ENCODE measurements at places on chromosomes 5 and 9.

- DNase-seq: no peak
These were observed 280.2 kb downstream of the CDH12 start for GRCh38 chr5:22572941-22573340.

- DNase-seq: no peak
These were observed 963.0 kb upstream of the DMAC1 start for GRCh38 chr9:8762479-8763085.

DNA sequence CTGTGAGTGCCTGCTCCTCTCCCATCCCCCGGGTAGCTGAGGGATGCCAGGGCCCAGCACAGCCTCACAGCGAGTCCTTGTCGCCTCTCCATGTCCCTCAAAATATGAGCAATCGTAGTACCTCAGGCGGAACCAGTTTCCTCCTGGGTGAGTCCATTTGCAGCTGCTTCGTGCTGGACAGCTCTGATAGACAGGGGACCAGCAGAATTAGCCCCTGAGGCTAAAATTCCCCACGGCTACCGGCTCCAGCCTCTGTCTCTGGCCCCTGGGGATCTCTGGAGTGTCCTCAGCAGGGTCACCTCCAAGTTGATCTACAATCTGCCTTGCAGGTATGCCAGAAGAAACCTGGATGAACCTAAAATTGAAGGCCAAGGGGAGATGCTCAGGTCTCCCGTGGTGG is 115.8 kb upstream of the FBXL7 start:
- DNase-seq: no peak

DNA sequence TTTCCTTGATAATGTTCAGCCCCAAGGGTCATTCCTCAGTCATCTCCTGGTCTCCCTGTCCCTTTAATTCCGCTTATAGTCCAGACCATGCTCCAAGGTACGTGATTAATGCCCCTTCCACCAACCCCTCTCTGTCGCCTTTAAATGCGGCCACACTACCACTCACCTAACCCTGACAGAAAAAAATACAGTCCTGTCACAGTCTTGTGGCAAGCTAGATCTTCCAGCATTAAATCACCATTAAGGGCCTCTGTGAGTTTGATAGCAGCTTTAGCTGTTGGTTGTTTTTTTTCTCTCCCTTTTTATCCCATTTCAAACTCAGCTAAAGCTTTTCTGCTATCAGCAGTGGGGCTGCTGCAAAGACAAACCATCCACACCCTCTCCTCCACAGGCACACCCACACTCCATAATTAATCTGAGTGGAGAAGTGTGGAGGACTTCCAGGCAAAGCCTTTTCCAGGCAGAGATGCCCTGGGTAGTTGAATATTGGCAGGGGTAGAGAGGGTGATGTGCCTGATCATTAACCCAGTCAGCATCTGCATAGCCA is 522.7 kb upstream of the CLINT1 start:
- DNase-seq: no peak

DNA sequence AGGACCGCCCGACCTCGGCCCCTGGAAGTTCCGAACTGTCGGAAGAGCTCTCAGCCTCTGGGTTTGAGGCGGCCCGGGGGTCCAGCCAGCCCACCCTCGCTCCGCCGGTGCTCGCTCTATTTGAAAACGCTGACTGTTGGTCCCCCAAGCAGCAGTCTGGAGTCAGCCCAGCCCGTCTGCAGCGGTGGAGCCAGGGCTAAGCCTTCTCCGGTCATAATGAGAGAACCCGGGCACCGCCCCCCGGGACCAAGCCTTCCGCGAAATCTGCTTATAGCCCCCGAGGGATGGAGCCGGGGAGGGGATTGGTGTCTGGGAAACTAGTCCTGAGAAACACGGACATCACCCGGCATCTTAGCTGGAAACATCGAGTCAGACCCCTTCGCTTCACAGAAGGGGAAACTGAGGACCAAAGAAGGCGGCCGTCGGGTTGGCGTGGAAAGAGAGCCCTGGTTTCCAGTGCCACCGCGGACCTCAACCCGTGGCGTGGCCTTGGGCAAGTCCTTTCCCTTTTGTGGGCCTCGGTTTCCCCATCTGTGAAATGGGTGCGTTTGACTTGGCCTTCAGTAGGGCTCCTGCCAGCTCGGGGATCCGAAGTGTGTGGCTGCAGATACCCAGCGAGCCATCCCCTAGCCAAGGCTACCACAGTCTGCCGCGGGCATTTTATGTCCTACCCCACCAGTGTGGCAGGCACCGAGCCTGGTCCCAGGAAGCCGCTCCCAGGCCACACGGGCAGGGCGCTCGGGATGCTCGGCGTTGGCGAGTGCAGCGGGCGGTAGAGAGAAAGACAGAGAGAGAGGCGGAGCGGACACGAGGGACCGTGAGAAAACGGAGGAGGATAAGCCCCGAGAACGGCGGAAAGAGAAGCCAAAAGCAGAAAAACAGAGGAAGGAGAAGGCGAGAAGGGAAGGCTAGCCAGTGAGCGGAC is 857 bp downstream of the ADAM19 start:
- DNase-seq: peak; percentile 38

- DNase-seq: no peak
These were observed 71.3 kb downstream of the NDFIP1 start for GRCh38 chr5:142179776-142180387.

Measured in AG08395 (cell line).